ENCODE measurements at places on chromosomes 3 and 15.

DNA sequence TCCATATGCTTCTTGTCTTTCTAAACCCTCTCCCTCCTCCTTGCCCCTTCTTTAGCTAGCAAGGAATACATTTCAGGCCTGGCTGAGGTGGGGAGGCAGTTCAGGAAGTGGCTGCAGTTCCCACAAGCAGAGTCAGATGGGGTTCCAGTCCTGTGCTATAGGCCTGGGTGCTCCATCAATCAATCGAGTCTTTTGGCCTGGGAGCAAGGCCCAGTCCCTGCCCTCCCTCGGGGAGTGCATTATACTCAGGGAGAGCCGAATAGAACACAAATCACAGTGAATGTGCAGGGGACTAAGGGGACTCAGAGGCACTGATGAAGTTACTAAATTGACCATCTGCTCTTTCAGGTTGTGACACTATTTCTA lies 58.0 kb upstream of the HERC1 start:
- no peak for DNase-seq

GRCh38 chr3:113508966-113509365 lies 6.0 kb downstream of the SPICE1 start:
- no peak for DNase-seq

- no peak for DNase-seq
These were observed 27.3 kb downstream of the KLF13 start for GRCh38 chr15:31353931-31354330.

DNA sequence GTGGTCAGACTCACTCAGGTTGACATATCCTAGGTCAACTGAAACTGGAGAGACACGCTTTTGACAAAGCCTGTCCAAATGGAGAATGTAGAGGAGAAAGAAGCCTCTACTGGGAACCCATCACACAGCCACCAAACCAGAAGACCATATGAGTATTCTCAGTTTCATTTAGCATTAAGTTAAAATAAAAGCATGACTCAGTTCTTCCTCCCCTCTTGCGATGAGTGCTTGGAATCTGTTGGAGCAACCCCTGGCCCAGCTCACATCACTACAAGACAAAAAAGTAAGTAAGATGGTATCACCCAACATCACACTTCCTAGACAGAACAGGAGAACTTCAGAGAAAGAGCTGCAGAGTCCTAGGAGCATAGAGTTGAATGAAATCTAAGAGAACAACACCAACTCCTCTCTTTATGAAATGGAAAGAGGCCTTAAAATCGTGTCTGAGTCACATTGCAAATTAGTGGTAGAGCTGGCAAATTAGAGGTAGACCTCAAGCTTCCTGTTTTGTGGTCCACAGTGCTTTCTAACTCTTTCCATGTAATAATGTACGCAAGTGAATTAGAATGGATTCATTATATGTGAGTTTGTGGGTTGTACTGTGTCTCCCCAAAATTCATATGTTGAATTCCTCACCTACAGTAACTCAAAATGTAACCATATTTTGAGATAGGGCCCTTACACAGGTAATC lies 51.2 kb downstream of the FGF12 start:
- no peak for DNase-seq

- DNase-seq: no peak
These were observed 171.0 kb upstream of the UMPS start for GRCh38 chr3:124558991-124559845.
